ENCODE measurements at places on chromosomes 11 and 22.

- no peak for ATAC-seq
Observed at GRCh38 chr11:59053387-59053786, 32.7 kb upstream of the GLYATL1B start.

DNA sequence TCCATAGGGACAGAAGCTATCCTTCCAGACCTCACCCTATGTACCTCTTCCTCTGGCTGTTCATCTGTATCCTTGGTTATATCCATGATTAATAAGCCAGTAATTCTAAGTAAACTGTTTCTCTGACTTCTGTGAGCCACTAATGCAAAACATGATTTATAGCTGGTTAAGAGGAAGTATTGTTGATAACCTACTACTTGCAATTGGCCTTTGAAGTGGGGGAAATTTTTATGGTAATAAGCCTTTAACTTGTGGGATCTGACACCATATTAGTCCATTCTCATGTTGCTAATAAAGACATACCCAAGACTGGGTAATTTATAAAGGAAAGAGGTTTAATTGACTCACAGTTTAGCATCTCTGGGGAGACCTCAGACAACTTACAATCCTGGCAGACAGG, 21.9 kb downstream of the CASP12 start:
- ATAC-seq, result no peak

GRCh38 chr11:133832991-133833897, 12.1 kb downstream of the SPATA19 start:
- ATAC-seq, result no peak

- ATAC-seq, result no peak
Observed at GRCh38 chr11:121696931-121697670, 244.3 kb upstream of the SORL1-AS1 start.

DNA sequence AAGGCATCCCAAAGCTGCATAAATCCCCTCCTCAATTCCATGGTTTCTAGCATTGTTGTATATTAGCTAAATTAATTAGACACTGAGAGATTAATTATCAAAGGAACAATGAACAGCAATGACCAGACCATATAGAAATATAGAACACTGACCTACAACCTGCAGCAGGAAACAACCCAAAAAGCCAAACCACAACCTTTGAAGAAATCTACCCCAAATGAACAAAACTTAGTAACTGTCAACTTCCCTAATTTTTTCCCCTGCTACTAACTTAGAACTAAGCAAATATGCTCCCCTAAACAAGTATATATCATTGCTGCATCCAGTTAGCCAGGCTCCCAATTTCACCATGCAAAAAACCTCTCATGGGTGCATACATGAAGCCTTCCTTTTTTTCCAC, 268.0 kb upstream of the ANO3 start:
- ATAC-seq, result no peak
